BJ (cell line): ENCODE measurements at places on chromosomes 5 and 9.

GRCh38 chr9:32627394-32627954 is 8.0 kb downstream of the TAF1L start:
- no peak for DNase-seq

GRCh38 chr9:114869845-114870244 is 60.5 kb downstream of the TNFSF8 start:
- DNase-seq = no peak

GRCh38 chr5:117473165-117473564 is 898.5 kb upstream of the SEMA6A start:
- no peak for DNase-seq

GRCh38 chr5:141507387-141508091 is 18.7 kb downstream of the PCDHGC5 start:
- DNase-seq = peak; percentile 60

DNA sequence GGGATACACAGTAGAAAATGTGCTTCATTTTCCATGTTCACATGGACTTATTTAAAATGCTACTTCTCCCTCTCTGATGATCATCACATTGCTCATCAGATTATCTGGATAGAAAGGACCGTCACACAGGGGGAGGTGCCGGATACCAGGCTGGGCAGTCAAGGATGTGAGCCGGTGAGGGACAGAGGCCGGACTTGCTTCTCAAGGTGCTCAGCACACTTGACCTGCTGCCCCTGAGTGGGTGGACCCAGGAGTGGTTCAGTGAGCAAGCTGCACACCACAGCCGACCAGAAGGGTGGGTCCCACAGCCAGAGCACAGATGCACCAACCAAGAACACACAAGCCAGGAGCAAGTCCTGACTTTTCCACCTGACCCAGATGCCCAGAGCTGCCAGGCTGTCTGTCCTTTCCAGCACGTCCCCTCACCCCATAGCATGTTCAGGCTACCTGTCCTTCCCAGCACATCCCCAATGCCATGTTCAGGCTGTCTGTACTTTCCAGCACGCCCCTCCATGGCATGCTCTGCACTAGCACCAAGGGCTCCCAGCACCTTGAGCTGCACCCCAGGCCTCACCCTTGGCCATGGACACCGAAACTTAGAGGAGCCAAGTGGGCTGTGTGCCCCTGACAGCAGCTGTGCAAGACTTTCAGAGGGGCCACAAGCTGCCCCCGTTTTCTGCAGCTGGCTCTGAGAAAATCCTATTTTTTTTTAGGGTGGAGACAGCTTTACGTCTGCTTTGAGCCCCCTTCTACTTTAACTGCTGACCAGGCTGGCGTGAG is 77.8 kb downstream of the SECISBP2 start:
- no peak for DNase-seq

DNA sequence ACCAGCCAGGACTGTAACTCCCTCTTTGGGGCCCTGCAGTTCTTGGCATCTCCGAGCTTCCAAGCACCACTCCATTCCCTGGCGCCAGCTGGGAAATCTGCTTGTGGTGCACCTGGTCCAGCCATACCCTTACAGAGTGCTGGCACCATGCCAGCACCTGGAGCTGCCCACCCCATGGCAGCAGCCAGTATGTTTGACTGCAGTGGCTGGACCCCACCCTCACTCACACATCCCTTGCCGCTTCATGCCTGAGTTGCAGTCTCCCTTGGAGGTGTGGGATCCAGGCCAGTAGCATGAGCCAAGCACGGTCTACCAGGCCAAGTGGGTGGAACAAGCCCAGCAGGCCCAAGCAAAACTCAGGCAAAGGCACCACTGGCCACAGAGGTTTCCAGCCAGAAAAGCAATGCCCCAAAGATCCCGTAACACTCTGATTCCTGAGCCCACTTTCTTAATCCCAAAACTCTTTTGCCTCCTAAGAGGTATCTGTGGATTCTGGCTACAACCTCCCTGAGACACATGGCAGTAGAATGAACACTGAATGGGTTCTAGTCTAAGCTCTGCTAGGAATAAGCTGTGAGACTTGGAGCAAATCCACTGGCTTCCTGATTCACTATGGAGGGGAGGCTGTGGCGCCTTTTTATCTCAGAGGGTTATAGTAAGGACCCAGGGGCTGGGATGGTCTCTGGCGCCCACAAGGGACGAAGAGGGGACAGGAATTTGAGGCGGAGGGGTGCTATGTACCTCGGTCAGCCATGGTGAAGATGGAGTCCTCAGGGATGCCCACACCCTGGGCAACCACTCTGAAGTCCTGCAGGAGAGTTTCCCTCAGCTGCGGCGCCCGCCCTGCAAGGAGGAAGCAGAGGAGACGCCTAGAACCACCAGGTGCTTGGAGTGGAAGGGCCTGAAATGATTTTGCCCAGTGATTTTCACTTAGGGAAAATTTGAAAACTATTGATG is 5.6 kb downstream of the AMBP start:
- no peak for DNase-seq

DNA sequence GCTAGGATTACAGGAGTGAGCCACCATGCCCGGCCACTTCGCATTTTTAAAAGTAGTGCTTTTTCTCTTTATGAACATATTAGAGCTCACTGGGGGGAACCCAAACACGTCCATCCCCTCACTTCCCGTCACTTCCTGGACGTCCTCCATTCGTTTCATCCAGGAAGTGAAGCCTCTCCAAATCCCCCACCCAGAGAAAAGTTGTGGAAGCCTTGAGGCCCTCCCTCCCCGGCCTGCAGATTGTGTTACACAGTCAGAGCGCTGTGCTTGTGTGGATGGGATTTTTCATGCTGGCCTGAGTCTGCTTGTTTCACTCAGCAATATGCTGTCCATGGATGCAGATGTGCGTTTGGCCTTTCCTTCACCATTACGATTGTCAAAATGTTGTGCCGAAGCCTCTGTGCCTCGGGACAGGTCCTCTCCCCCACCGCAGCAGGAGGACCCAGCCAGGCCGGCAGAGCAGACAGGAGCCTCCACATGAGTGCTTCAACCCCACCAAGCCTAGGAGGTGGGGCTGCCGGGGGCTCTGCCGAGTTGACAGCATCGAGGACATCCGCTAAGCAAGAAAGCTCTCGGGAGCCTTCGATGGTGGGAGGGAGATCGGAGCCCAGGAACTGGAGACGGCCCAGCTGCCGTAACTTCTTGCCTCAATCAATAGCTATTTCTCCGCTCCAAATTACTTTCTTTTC is 121.6 kb upstream of the PPP1R26 start:
- DNase-seq = no peak

DNA sequence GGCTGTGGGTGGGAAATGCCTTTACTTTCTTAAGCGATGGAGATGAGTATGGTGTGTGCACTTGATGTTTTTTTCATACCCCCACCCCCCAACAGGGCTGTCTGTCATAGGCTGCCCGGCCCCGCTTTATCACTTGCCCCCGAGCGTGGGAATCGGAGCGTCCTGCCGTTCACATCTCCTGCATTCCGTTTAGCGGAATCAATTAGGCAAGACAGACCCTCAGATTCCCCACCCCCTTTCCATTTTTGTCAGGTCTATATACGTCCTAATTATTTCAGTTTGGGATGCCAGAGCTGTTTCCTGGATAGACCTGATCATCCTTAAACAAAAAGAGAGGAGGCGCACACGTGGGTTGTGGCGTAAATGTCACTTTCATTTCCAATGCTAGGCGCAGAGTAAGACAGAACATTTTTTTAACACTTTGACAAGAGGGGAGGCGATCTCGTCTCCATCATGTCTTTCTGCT is 217.2 kb downstream of the MEF2C start:
- DNase-seq = no peak

DNA sequence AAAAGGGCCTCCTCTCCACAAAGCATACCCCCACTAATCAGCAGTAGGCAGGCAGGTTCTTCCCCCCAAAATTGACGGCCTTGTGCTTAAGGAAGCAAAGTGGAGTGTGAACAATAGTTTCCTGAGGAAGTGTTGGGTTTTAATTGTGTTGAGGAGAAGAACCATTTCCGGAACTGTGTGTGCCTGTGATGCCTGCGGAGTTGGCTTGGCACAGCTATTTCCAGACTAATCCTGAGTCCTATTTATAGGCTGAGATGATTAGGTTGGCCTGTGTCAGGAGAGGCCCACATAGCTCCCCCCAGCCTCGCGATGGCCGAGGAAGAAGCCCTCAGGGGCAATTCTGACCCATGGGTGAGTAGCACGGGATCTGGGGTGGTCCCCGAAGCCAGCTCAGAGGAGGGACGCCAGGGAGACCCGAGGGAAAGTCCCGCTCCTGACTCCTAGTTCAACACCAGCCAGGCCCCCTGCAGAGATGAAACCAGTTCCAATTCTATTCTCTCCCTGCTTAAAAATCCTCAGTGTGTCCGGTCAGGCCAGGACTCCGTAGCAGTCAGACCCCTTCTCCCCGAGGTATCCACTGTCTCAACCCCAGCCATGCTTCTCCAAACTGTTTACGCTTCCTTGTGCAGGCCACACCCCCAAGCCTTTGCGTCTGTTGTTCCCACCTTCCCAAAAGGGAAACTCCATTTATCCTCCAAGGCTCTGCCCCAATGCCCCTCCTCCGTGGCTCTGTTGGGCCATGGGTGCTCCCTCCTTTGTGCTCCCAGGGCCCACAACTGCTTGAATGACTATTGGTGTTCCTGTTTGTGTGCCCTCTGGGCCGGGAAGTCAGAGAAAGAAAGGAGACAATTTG is 18.1 kb downstream of the GSN start:
- DNase-seq = no peak

GRCh38 chr5:161096581-161096980 is 244.6 kb upstream of the ATP10B start:
- DNase-seq = no peak

DNA sequence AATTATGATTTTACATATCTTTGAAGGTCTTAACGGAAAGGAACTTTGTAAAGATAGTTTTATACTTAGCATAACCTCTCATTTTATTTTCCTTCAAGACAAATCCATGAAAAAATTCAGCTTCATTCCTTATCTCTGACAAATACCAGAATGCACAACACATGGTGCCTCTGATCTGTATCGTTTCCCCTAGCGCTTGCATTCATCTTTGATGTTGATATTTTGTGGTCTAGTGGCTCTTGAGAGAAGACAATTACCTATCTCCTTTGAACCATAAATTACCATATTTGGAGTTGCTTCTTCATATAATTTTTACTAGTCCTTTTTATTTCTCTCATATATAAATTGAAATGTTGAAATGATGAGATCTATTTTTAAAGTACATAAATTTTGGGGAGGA is 551.3 kb downstream of the PDE4D start:
- no peak for DNase-seq

GRCh38 chr5:92676215-92677165 is 904.5 kb downstream of the NR2F1-AS1 start:
- no peak for DNase-seq

DNA sequence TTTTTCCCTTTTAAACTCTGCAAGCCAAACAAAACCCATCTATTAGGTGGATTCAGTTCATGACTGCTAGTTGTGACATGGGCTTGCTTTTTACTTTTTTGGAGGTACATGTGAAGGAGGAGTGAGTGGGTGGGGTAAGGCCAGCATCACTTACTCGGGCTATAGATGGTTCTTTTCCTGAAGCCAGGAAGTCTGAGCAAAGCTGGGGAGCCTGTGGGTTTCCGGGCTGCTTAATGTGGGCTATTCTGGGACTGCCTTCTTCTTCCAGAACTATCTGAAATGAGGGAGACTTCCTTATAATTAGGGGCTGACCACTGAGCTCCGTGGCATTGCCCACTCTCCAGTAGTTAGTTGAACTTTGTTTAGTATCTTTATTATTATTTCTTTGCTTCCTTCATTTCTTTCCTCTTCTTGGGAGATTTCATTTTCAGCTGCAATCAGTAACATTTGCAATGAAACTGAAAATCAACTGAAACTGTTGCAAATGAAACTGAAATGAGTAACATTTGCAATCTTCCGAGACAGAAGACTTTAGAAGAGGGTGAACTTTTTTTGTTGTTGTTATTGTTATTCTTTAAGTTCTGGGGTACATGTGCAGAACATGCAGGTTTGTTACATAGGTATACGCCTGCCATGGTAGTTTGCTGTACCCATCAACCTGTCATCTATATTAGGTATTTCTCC is 204.9 kb downstream of the LRRC70 start:
- no peak for DNase-seq

DNA sequence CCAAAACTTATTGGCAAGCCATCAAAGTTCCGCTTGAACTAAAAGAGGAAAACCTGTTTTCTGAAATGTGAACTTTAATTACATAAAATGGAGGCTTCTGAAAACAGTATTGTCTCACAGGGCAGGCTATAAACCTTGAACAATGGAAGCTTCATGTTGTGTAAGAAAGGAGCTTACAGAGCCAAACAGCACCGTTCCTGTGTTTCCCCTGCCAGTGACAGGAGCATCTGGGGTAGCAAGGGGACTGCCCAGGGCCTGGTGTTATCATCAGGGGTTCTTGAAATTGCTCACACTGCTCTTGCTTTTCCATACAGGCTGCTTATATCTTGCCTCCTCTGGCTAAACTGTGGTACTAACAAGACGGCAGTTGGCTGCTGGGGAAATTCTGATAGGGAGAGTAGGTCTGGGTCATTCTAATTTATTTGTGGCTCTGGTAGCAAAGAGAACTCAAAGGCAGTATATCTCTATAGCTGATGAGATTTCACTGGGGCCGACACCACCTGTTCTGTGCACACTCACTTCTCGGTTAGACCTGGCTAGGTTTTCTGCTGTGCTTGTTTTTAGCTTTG is 40.4 kb downstream of the BASP1 start:
- DNase-seq = no peak

DNA sequence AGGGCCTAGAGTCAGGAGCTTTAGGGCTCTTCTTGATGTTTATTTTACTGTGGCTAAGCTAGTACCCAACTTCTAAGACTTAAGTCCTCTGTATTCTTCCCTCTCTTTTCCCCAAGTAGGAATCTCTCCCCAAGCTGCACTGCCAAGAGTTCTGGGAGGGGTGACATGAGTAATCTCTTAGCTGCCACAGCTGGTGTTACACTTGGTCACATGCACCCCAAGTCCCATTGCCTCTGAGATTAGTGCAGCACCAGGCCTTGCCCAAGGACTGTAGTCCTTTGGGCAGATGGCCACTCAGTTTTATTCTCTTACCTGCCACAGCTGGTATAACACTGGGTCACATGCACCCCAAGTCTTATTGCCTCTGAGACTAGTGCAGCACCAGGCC is 114.7 kb upstream of the RIOK2 start:
- DNase-seq = no peak

GRCh38 chr5:170131235-170131634 is 25.5 kb downstream of the FOXI1 start:
- no peak for DNase-seq

GRCh38 chr5:176744584-176744965 is 65.8 kb upstream of the UNC5A start:
- DNase-seq = no peak

GRCh38 chr9:128836509-128837145 is 7.0 kb upstream of the SPOUT1 start:
- no peak for DNase-seq

DNA sequence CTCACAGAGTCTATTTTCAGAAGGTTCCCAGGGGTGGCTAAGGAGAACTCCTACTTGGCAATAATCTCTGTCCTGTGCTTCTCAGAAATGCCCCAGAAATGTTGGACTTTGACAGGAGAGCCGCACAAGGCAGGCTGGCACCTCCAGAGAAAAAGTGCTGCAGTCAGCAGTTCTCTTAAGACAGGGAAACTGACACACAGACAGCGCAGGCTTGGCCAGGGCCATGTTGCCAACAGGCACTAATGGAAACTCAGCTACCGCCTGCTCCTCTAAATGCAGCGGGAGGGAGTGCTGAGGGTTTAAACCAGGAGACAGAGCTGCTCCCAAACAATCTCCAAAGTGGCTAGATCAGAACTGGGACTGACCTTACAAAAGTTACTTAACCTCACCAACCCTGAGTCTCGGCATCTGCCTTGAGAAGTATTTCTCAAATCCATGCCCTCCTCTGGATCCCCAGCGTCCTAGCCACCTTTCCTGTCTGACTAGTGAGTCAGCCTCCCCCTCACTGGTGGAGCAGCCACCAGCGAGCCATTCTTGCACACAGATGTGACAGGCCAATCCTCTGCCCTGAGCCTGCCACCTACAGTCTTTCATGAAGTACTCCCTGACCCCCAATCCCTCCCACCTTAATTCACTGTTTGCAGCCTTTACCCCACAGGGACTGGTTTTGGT is 186.4 kb downstream of the CDK5RAP2 start:
- DNase-seq = no peak
